ENCODE measurements at places on chromosomes 13 and 19.

DNA sequence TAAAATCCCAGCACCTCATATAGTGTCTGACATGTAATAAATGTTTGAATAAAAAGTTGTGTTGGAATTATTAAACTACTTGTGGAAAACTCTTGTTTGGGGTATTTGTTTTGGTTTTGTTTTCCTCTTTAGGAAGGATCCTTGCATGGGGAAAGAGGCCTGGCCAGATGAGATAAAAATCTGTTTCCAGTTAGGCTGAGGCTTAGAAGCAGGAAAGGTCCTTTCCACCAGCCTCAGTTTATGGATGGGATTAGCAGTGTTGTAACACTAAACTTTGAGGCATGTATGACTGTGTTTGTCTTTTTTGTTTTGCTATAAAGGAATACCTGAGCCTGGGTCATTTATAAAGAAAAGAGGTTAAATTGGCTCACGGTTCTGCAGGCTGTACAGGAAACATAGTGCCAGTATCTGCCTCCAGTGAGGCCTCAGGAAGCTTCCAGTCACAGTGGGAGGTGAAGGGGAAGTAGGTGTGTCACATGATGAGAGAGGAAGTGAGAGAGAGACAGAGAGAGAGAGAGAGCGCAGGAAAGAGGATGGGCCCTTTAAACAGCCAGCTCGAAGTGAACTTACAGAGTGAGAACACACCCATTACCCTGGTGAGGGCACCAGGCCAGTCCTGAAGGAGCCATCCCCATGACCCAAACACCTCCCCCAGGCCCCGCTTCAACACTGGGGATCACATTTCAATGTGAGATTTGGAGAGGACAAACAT lies 21.6 kb downstream of the SPATA13 start:
- no peak for DNase-seq

GRCh38 chr13:113926951-113927660 lies 46.8 kb downstream of the C13orf46 start:
- DNase-seq = no peak

- DNase-seq = no peak
These were observed 19.6 kb downstream of the TFDP1 start for GRCh38 chr13:113604186-113604585.

GRCh38 chr19:15222738-15223648 lies 9.3 kb downstream of the EPHX3 start:
- DNase-seq = peak; percentile 94

DNA sequence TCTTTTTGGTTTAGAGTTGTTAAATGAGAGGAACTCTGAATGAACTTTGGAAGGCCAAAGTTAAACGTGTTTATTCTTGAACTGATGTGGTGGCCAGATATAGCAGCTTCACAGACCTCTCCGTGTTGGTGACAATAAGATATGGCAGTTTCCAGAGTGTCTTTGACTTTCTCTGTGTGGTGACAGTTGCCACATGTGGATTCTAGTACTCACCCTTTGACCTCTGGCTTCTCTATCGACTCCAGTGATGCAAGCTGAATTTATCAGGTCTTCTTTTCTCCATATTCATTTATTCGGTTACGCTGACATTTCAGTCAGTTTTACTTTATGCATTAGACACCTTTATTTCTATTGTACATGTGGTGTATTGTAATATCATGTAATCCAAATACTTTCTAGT lies 1469.5 kb downstream of the SLITRK1 start:
- no peak for DNase-seq

GRCh38 chr19:42150911-42151361 lies 18.7 kb upstream of the POU2F2 start:
- no peak for DNase-seq

GRCh38 chr19:35436477-35437405 lies 11.3 kb upstream of the FFAR2 start:
- no peak for DNase-seq

DNA sequence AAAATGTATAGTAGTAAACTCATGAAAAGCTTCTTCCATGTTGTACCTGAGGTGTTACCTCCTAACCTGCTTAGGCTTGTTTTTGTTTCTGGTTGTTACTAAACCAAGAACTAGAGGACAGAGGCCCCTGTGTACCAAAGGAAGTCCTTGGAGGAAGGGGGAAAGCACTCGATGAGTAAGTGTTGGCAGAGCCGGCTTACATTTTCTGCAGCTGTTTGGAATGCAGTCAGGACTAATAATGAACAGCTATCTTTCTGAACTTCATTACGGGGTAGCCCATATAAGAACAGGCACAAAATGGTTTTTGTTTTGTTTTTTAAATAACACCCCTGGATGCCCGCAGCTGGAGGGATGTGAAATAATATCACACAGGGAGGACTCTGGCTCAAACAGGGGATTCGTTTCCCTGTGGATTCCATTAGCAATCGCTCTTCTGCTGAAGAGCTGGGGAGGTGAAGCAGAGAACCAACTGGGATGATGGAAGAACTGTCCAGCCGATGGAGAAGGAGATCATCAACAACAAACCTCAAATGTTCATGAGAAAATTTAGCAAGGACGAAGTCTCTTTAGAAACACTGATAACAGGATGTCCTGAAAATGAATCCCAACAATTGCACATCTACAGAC lies 214.2 kb upstream of the MAB21L1 start:
- no peak for DNase-seq

DNA sequence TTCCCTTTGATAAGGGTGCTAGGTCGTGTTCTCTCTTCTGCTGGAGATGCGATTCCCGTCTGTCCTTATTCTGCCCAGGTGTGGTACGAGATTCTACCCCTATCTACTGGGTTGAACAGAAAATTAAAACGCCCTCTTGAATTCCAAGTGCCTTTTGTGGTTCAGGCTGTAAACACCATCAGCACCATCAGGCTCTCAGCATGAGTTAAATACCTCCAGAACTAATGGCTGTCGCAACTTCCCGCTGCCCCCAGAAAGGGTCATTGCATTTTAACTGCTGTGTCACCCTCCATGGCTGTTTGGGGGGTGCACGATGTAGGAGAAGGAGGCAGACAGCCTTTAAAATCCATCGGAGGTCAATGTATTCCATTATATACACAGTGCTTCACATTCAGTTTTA lies 177.4 kb downstream of the OXGR1 start:
- no peak for DNase-seq

DNA sequence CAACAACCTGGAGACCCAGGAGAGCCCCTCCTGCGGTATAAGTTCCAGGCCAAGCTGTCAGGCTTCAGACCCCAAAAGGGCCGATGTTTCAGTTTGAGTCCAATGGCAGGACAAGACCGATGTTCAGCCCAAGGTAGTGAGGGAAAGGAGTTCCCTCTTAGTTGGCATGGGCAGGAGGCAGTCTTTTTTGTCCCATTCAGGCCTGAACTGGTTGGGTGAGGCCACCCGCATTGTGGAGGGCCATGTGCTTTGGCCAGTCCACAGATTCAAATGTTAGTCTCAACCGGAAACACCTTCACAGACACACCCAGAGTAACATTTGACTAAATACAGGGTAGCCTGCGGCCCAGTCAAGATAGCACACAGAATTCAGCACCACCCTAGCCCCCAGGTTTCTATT lies 89.6 kb upstream of the ANKRD10 start:
- DNase-seq = no peak

GRCh38 chr13:114122591-114123211 lies 9.7 kb downstream of the RASA3 start:
- no peak for DNase-seq

- DNase-seq = no peak
These were observed 8.8 kb downstream of the MFSD12 start for GRCh38 chr19:3548606-3549005.

- no peak for DNase-seq
These were observed 80.3 kb downstream of the ANKRD10 start for GRCh38 chr13:110834572-110834971.

DNA sequence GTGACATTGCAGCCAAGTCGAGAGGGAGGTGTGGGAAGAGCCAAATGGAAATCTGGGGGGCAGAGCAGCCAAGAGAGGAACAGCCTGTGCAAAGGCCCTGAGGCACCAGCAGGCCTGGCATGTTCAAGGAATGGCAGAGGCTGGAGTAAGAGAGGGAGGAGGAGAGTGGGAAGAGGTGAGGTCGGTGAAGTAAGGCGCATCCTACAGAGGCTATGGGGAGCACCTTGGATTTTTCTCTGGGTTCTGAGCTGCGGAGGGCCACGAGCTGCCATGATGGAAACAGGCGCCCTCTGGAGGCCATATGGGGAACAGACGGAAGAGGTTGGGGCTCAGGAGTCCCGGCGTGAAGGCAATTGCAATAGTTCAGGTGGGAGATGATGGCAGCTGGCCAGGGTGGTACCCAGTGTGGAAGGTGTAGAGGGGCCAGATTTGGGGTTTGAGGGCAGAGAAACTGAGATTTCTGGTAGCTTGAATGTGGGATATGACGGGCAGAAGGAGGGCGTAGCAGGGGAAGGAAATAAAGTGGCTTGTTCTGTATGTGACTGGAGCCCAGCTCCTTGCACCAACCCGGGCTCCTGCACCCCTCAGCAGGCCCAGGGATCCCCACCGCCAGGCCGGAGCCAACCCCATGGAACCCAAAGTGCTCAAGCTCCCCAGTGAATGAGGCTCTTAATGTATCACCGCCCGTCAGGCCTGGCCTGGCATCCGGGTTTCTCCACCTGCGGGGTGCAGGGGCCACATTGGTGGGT lies 20.5 kb upstream of the STRN4 start:
- DNase-seq = no peak

- no peak for DNase-seq
These were observed 17.0 kb upstream of the COX7A1 start for GRCh38 chr19:36169084-36169760.

GRCh38 chr19:4304538-4305256 lies at the start of gene FSD1:
Gene FSD1 (plus strand): TSS chr19:4304598. CDS start chr19:4304747, 149 bp downstream.
- DNase-seq = peak; percentile 87

GRCh38 chr19:16377521-16377920 lies 52.9 kb downstream of the KLF2 start:
- peak; percentile 40 for DNase-seq

DNA sequence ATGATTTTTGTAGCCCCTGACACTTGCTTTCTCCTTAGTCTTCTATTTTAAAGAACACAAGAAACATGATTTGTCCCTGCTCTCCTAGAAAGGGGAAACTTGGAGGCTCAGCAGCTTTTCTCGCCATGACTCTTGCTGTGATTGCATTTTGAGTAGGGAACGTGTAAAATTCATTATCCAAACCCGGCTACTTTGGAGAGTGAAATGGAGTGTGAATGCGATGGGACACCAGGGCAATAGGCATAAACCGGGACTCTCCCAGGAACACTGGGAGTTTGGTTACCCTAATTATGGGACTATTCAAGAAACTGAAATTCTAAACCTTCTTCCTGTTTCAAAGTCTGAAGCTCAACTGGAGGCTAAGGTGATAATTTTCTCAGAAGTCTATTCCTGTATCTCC lies 181.7 kb upstream of the RFC3 start:
- no peak for DNase-seq

- no peak for DNase-seq
These were observed 13.0 kb upstream of the BICRA start for GRCh38 chr19:47595944-47596343.

DNA sequence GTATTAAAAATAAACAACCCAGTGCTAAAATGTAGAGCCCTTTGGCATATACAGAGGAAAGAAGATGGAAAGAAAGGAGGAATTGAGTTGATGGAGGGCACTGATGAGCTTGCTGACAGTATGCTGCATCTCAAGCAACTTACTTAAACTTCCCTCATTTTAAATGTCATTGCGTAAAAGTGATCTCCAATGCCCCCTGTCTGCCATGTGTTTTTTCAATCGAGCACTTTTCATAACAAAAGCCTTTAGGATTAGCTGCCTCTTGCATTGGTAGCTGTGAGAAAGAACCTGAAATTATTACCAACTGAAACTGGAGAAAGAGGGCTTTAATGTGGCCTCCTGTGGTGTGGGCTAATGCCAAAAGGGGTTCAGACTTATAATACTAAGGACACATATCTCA lies 541.6 kb downstream of the SUCLA2 start:
- DNase-seq = no peak

DNA sequence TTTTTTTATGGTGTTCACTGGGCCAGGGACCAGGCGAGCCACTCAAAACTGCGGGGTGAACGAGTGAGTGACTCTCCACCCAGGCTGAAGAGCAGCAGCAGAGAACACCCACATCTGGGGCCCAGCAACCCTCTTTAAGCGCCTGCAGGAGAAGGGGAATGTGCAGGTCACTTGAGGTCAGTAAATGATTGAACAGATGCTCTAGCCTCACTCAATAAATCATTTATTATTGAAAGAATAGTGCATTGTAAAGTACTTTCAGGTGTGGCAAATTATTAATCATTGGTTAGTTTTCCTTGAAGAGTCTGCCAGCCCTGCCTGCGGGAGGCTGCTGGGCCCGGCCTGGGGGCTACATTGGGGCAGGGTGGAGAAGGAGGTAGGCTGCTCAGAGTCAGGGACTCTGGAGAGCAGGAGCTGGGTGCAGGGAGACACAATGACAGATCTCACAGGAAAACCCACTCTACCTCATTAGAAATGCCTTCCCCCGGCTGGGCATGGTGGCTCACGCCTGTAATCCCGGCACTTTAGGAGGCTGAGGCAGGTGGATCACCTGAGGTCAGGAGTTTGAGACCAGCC lies 42.5 kb downstream of the ABCC4 start:
- DNase-seq = no peak

DNA sequence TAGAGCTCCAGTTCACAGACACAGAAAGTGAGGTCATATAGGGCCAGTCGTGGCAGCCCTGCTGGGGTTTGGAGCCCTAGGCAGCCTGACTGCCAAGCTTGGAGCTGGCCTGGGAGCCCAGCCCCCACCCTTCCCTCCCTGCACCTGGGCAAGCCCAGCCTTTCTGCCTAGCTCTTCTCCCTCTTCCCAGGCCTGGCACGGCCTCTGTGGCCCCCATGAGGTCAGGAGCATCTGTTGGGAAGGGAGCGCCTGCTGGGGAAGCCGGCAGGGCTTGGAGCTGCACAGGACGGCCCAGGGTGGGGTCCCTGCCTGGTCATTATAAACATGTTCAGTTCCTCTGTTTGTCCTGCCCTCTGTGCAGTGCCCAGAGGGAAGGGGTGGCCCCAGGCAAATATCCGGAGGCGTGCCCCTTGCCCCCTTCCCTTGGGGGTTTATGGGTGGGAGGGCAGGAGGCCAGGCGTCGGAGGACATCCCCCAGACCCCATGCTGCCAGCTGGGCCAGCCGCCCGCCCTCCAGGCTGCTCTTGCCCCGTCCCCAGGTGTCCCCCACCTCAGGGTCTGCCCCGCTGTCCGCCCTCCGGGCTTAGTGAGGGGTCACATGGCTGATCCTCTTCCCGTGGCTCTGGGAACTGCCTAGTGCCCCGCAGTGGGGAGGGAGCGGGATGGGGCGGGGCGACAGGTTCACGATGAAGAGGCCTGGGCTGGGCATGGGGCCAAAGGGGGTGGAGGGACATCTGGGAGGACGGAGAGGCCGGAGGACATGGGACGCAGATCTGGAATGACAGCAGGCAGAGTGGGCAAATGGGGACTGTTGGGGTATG lies 30.0 kb upstream of the NCCRP1 start:
- DNase-seq = no peak

- no peak for DNase-seq
These were observed 388.1 kb downstream of the KCNRG start for GRCh38 chr13:50403311-50403710.

Data from natural killer cell treated with Interleukin-12 subunit alpha and Interleukin-12 subunit beta and Interleukin-15 and Interleukin-18, amount 100 ng/mL, for 72 hours (primary cell).